CD4-positive, alpha-beta memory T cell (primary cell): ENCODE measurements at places on chromosomes 16 and 17.

DNA sequence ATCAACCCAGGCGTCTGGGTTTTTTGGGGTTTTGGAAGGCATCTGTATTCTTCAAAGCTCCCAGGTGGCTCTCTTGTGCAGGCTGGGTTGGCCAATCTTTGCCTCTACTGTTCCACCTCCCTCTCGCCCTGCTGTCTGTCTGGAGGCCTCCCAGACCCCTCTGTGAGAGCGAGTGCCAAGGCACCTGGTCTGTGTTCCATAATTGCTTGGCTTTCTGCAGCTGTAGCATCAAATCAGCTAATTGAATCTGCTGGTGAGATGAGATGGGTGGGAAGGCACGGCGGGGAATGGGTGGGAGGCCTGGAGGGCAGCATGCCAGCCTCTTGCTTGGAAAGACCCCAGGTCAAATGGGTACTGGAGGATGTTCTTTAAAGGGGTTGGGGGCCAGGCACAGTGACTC is 52.5 kb upstream of the CLEC19A start:
- no peak for DNase-seq

DNA sequence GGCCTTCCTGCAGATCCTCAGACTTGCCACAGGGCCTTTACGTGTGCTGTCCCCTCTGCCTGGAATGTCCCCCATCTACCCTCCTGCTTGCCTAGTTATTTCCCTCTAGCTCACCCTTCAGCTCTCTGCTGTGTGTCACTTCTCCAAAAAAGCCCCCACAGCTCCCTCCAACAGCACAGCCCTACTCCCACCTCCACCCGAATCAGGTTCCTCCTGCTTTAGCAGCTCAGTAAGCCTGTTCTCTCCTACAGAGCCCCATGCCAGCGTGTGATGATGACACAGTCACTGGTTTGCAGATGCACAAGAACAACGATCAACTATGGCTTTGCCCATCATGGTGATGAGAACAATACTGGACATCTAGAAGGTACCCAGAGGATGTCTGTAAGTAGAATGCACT is 7.1 kb upstream of the SAMD14 start:
- no peak for DNase-seq

DNA sequence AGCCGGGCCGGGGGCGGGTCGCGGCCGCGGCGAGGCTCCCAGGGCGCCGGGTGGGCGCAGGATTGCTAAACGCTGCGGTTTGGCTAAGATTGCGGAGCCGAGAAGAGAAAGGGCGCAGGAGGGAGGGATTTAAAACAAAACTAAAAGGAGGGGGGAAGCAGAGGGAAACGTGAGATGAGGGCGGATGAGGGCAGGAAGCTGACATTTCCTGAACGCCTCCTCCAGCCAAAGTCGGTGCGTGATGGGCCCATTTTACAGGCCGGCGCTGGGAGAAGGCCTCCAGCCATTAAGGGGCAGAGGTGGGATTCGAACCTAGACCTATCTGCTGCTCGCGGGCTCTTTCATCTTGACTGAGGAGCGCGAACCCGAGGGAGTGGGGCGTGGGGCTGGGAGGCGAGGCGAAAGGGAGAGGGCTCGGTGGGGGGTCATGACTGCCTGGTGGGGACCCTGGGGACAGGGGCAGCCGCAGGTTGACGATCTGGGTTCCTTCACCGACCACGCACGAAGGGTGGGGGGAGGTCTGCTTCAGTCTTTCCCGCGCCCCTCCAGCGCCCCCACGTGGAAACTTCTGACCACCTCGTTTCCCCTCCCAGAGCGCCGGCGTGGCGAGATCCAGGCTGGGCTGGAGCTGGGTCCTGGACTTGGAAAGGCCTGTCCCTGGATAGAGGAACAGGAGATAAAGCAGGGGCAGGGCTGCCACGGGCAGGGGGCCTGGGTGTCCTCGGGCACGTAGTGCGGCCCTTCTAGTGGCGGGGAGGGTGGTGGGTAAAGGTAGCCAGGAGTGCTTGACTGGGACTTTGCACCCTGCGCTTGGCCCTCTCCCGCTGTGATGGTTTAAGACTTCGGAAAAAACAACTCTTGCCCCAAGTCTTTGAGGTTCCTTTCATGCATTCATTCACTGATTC is 3.8 kb upstream of the TAC4 start:
- DNase-seq: peak; percentile 69

GRCh38 chr17:3762922-3763776 is 37.8 kb downstream of the ITGAE start:
- DNase-seq: peak; percentile 35
